ENCODE measurements at places on chromosomes 3 and 15. TPM values are rescaled to one million over a fixed set of nuclear protein-coding genes. Genes with fewer than 3 reads are reported as not detected.

- no peak for DNase-seq
Measured at GRCh38 chr15:83323296-83323711, 38.8 kb upstream of the BNC1 start.

GRCh38 chr3:42904076-42904475 lies 1.9 kb upstream of the ZNF662 start:
- no peak for DNase-seq

- DNase-seq: no peak
Measured at GRCh38 chr15:95684693-95685115, 645.8 kb upstream of the NR2F2 start.

DNA sequence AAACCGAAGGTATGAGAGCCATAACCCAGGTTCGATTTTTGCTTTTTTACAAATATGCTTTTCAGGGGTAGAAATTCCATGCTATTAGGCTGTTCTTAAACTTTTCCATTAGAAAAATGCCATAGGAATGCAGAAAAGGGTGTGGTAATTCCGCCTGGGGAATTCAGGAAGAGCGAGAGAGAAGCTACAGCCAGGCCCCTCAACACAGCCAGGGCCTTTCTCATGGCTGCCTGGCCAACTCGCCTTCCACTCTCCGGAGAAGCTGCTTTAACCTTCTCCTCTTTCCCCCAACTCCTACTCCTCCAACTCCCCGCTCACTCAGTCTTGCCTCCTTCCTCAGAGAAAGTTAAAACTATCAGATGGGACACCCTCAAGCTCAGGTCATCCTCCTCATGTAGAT lies 9.1 kb upstream of the TICRR start:
- DNase-seq: no peak

LRRN1 gene
- 0.22 TPM for total RNA-seq

FETUB gene
- not detected for total RNA-seq

SOX14 gene
- not detected for total RNA-seq

DNA sequence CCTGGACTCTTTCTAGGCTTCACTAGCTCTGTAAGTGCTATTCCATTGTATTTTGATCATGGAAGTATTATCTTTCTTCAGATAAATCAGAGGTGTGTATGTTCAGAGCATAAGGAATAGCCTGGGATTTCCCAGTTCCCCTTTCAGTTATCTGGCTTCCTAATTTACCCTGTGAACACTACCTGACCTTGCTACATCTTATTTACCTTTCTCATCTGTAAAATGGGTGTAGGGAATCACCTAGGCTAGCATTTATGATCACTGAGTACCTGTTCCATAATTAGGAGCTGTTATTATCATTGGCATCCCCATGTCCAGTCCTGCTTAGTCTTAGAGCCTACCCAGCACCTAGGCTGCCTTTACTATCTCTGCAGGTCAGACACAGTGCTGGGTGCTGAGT lies 149.3 kb upstream of the NR2F2 start:
- DNase-seq: no peak

DNA sequence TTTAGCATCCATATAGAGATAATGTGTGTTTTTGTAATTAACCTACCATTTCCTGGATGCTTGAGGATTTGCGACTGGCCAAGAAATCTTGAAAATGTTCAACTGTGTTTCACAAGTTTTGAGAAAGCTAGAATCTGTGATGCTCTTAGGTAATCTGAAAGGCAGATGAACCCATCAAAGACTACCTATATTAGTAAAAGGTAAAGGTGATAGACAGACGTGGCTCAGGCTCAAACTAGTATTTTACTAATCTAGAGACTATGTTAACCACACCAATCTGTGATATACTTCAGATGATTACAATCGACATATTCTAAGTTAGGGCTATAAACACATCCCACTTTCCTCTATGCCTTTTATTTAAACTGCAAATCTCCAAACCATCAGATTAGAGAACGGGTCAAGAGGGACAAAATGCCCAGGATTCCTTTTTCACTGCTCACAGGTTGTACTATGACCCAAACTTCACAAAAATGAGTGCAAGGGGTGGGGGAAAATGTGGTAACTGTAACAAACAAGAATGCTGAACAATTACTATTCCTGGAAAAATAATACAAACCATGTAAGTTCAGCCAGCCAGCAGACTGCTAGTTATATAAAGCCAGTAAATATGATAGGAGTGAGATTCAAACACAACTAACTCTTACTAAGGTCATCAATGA lies 295.1 kb downstream of the FOXP1 start:
- no peak for DNase-seq

- DNase-seq: no peak
Measured at GRCh38 chr15:42919799-42920518, 619 bp downstream of the TTBK2 start.

- DNase-seq: no peak
Measured at GRCh38 chr3:127339928-127340861, 52.3 kb upstream of the PRR20G start.

GRCh38 chr3:22115581-22115980 lies 364.6 kb upstream of the ZNF385D start:
- no peak for DNase-seq

DNA sequence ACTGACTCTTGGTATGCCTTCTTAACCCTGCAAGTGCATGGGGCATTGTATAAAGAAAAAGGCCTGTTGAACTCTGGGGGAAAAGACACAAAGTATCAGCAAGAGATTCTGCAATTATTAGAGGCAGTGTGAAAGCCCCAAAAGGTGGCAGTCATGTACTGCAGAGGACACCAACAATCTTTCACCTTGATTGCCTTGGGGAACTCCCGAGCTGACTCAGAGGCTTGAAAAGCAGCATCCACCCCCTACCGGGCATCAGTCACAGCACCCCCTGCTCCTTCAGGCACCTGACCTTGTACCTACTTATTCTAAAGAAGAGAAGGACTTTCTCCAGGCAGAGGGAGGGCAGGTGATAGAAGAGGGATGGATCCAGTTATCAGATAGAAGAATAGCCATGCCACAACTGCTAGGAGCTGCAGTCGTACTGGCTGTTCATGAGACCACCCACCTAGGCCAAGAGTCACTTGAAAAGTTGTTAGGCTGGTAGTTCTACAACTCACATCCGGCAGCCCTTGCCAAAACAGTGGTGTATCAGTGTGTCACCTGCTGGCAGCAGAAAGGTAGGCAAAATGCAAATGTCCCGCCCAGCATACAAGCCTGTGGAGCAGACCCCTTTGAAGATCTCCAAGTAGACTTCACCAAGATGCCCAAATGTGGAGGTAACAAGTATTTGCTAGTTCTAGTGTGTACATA lies 241.6 kb upstream of the CNTN6 start:
- no peak for DNase-seq

DNA sequence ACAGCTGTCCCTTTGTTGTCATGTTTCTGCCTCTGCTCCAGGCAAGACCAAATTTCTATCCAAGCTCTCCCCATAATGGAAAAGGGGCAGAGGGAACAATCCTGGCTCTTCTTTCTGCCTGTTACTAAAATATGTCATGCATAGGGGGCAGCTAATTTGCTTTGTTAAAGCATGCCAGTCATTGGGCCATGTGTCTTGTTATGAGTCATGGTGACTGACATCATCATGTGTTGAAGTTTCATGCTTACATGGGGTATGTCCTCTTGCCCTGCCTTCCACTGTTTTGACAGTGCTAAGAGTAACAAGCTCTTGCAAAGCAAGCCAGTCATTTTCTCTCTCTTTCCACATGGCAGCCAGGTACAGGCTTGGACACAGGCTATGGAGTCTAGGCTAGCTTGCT lies 268.9 kb downstream of the GABRB3 start:
- no peak for DNase-seq

DNA sequence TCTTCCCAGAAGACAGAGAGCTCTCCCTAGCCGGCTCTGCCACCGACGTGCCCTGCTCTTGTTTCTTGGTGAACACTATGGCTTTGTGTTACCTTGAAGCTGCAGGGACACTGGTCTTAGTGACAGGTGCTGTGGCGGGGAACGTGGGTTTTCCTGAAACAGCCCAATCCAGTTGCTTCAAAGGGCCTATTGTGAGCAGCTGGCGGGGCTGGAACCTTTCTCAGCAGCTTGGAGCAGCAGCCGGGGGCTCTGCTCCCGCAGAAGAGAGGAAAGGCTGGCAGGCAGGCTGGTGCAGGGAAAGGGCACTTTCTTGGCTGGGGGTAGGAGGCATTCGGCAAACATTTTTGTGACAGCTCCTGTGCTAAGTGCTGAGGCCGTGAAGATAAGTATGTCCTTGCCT lies 12.8 kb downstream of the MYZAP start:
- DNase-seq: no peak

DNA sequence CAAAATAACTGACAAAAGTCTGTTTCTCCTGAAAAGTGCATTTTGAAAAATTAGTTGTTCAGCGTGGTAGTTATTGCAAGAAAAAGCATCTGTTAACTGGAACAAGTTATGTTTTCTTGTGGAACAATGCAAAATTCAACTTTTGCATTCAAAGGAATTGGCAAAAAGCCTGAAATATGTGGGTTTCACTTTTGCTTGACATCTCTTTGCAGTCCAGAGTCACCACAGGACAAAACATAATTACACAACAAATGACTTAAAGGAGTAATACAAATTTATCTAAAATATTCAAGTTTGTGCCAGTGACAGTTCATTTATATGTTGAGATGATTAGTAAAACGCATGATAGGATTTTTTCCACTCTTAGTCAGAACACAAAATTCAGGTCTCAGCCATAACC lies 96.3 kb upstream of the P2RY1 start:
- DNase-seq: no peak

DNA sequence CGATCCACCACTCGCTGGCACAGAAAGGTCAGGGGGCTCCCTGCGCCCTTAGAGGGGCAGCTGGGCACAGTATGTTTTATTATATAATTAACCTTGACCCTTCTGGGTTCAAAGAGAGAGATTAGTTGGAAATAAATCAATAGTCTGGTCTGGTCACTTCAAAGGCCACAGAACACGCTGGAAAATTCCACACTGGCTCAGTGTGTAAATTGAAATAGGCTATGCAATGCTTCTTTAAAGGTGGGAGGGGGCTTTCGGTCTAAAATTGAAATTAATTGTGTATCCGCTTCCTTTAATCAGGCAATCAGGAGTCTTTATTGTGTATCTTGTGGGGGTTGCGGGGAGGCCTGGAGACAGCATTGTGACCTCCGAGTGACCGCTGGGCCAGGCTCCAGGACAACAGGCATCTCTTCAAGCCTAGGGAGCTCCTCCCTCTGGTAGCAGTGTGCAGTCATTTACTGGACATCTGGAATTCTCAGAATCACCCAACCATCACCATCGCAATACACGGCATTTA lies 8.0 kb downstream of the RNU5B-1 start:
- peak; percentile 48 for DNase-seq

DNA sequence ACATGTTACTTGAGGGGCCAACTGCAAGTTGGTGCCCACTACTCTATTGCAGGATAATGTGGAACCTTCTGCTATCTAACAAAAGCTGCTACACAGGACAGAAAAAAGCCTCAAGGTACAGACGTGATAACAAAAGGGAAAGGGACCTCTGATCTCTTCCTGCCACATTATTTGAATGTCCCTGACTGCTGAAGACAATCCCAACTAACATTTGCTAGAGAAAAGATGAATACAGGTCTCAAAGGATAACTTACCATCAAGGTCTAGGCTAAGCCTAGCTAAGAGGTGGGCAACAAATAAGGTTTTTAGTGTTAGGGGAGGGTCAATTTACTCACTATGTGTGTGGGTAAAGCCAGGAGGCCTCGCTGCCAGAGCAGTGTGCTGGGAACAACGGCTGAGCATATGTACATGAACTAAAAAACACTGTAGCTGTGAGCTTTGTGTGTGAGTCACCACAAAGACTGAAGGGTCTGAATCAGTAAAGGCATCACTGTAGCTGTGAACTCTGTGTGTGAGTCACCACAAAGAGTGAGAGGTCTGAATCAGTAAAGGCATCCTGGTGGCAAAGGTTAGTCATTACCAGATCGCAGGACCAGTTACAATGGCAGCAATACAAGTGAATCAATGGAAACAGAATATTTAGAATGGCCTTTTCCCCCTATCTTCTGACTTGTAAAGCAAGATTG lies 111.7 kb downstream of the LMLN start:
- DNase-seq: no peak

DCLK3 gene
- not detected for total RNA-seq

DUOX1 gene
- 0.35 TPM for total RNA-seq

- no peak for DNase-seq
Measured at GRCh38 chr3:138241676-138242075, 54.6 kb downstream of the ARMC8 start.

DNA sequence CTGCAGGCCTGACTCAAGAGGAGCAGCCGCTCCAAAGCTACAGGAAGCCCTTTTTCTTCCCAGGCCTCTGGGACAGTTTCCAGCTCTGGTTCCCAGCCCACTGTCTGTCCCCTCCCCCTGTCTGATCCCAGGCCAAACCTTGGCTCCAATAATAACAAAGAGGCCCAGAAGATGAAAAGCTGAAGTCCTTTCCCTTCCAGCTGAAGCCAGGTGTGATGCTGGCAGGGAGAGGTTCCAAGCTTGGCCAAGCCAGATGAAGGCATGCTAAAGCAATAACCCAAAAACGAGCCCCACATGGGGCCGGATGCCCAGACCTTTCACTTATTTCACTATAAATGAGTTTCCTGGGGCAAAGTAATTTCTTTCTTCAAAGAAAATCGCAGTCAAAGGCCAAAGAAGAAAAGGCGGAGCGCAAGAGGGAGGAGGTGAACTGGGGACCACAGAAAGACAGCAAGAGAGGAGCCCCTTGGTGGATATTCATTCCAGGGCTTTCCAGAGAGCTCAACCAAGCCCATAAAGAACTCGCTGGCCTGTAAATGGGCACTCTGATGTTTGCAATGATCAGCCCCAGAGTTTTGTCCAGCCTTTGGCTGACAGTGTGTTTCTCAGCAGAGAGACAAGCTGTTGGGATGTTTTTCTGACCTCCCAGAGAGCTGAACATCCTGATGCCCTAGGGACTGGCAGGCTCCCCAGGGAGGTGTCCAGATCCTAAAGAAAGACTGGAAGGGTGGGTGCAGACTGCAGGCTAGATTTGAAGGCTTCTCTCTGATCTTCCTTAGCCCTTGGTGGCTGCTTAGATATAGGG lies 157.6 kb downstream of the UACA start:
- DNase-seq: peak; percentile 88

CD47 gene
- total RNA-seq: 42.4 TPM

DNA sequence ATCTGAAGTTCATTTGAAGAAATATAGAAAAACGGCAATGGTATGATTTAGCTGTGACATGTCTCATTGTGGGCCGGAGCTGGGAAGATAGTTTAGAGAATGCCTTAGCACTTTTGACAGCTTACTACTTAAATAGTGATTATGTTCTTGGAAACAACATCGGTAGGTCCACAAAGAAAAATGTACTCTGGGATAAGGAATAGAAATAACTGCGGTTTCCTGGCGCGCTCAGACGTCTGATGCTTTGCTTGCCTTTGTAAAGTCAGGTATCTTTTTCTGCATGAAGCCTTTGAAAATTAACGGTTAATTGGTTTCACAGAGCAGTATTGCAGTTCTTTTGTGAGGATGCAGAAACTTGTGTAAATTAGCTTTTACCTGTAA lies 1.4 kb downstream of the USP3 start:
- no peak for DNase-seq

PSTPIP1 gene
- total RNA-seq: 2.9 TPM

RARRES1 gene
- 0.63 TPM for total RNA-seq

ACTRT3 gene
- 0.18 TPM for total RNA-seq

DNA sequence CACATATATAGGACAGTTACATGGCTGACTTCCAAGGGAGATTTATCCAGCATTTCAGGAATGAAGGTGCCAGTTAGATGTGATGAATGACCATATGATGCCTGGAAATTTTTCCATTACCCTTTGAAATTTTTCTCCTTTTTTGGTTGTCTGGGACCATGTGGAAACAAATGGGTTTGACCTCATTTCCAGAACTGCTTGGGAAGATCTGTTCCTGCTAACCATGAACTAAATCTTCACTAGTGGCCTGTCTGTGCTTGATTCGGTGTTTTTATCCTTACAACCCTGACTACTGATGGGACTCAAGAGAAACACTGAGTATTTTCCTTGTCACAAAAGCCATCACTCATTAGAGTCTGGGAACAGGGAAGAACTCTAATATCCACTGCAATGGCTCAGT lies 409.4 kb downstream of the PDCD6IP start:
- no peak for DNase-seq

Measured in heart left ventricle (tissue), 16 donors.